ENCODE measurements at places on chromosomes 16 and 17.
A peak's percentile ranks its signal among the peaks of the same experiment; 100 is the strongest.

GRCh38 chr16:88437367-88437964, 15.6 kb upstream of the ZFPM1 start:
- DNase-seq, result peak; percentile 76

DNA sequence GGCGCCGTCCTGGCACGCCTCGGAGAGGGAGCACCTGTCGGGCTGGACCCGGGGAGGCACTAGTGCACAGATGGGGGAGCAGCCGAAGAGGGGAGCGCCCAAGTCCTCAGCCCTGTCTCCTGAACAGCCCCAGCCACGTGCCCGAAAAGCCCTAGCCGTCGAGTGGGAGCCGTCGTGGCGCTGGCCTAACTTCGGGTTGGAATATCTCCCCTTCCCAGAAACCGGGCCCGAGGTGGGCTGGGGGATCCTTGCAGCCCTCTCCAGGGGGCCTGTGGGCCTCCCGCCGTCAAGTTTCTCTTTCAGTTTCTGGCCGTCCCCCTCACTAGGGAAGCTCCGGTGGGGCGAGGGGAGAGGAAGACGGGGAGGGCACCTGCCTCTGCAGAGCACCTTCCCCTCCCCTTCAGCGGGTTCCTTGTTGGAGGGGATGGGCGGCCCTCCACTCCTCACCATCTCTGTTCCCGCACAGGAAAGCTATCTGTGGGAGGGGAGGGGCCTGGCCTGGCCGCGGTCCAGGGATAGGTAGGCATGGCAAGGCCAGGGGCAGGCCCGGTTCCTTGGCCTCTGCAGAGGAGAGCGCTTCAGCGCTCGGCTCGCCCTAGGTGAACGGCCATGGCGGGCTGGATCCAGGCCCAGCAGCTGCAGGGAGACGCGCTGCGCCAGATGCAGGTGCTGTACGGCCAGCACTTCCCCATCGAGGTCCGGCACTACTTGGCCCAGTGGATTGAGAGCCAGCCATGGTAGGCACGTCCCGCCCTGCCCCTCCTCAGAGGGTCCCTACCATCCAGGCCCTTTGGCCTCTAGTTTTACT, 709 bp downstream of the STAT5A start:
- DNase-seq, result peak; percentile 65

- DNase-seq, result no peak
These were observed 112.2 kb downstream of the VPS53 start for GRCh38 chr17:602436-602835.

GRCh38 chr16:72848759-72849664, 198.9 kb downstream of the ZFHX3 start:
- DNase-seq, result no peak

GRCh38 chr16:88552815-88553214, 17.4 kb upstream of the ZC3H18 start:
- no peak for DNase-seq

DNA sequence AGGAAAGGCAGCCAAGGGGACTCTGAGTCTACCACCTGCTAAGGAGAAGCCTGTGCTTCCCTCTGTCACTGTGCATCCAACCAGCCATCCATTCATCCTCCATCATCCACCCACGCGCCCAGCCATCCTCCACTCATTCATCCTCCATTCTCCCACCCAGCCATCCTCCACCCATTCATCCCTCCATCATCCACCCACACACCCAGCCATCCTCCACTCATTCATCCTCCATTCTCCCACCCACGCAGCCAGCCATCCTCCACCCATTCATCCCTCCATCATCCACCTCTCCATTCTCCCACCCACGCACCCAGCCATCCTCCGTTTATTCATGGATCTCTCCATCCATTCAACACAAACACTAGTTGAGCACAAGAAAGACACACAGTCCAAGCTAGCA, 74.1 kb downstream of the COG7 start:
- DNase-seq, result no peak

GRCh38 chr17:15456972-15457722, 10.3 kb downstream of the CDRT4 start:
- no peak for DNase-seq

- DNase-seq, result no peak
These were observed 44.7 kb downstream of the CMTM3 start for GRCh38 chr16:66649167-66649566.

- DNase-seq, result no peak
These were observed 174.9 kb downstream of the SEC14L1 start for GRCh38 chr17:77315551-77316190.

GRCh38 chr17:73722165-73722564, 77.9 kb upstream of the SDK2 start:
- DNase-seq, result no peak

GRCh38 chr16:53043428-53043831, 9.3 kb downstream of the CHD9NB start:
- no peak for DNase-seq

GRCh38 chr17:8225813-8226535, 15.6 kb upstream of the AURKB start:
- peak; percentile 68 for DNase-seq

GRCh38 chr16:79816081-79816497, 215.6 kb upstream of the MAF start:
- no peak for DNase-seq

- DNase-seq, result no peak
These were observed 87.8 kb downstream of the PLXDC1 start for GRCh38 chr17:39063681-39064069.

GRCh38 chr17:64320613-64321553, 57.8 kb upstream of the TEX2 start:
- peak; percentile 38 for DNase-seq

DNA sequence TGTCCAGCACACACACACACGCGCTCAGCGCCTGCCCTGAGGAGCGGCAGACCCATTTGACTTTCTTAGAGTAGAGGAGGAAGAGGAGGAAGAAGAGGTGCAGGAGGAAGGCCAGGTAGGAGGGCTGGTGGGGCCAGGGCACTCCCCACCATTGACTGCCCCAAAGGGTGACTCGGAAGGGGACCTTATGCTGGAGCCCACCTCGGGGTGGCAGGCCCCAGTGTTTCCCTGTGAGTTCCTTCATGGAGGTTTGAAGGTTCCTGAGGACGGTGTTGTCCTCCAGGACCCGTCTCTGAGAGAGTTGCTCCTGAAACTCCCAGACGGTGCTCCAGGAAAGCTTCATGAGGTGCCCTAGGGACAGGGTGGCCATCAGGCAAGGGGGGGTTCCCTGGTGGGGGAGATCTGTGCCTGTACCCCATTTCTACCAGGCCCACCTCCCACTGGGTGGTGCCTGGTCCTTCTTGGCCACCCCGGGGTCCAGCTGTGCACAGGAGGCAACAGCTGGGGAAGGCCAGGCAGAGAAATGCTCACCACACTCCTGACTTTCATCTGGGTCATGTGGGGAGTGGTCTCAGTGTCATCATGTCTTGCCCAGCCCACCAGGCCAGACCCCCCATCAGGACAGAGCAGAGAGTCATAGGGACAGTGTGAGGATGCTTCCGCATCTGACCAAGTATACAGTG, 89.5 kb downstream of the TNFRSF13B start:
- DNase-seq, result no peak

GRCh38 chr16:4015275-4016004, 100.8 kb downstream of the ADCY9 start:
- DNase-seq, result no peak

GRCh38 chr16:49581630-49582298, 208.2 kb downstream of the C16orf78 start:
- no peak for DNase-seq

DNA sequence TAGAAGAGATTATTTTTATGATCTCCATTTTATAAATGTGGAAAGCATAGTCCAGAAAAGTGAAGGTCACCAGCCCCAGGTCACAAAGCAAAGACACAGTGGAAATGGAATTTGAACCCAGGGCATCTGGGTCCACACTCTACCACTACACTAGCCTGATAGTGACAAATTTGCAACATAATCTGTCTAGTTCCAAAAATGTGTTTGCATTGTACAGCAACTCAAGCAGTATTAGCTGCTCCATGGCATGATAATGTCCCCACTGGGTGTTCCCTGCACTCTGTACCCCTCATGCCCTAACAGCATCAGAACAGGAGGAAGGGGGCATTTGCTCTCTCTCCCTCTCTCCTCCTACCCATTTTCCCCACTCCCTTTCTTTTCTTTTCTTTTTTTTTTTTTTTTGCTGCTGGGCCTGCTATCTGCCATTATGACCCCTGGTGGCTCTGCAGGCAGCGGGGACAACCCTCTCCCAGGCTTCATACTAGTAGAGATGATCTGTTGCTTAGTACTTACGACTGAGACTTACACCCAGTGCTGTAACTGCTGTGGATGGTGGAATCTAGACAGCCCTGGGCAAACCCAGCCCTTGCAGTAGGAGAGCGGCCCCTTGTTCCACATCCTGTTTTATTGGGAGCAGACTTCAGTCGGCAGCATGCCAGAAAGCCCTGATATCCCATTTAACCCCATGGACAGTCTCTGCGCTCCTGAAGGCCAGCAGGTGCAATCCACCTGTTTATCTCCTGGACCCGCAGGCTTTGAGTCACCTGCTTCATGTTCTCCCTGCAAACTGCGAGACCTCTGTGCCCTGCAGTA, 306.3 kb downstream of the SOX9 start:
- DNase-seq, result no peak

- DNase-seq, result no peak
These were observed 5.1 kb downstream of the C1QTNF8 start for GRCh38 chr16:1090620-1091587.

DNA sequence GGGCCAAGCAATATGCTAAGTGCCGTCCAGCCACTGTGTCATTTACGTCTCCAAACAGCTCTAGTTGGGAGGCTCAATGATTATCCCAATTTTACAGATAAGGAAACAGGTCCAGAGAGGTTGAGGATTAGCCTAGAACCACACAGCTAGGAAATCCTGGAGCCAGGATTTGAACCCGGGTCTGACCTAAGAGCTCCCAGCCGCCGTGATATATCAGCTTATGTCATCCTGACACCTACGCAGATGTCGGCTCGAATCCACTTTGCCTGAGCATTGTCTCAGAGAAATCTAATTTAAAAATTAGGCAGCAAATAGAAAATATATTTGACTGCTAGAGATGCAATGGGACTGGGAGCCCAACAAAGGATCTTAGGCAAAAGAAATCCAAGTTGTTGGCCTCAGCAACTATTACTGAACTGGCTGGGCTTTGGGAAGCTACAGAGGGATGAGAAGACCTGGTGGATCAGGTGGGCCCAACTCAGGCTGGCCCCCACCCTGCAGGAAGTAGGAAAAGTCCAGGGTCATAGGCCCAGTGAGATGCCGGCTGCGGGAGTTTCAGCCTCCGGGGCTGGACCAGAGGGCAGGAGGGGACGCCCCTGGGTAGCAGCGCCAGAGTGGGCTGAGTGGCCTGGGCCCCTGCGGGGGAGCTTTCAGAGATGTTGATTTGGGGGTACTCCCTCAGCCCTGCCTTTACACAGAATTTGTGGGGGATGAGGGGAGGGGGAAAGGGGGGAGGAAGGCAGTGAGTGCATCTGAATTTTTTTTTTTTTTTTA, 35.1 kb upstream of the IL21R start:
- DNase-seq, result peak; percentile 45

- DNase-seq, result no peak
These were observed 6.2 kb upstream of the CD300LG start for GRCh38 chr17:43840814-43841213.

GRCh38 chr16:24734382-24734781, 4.9 kb downstream of the TNRC6A start:
- no peak for DNase-seq

GRCh38 chr16:25065899-25066298, 45.6 kb upstream of the LCMT1 start:
- no peak for DNase-seq

DNA sequence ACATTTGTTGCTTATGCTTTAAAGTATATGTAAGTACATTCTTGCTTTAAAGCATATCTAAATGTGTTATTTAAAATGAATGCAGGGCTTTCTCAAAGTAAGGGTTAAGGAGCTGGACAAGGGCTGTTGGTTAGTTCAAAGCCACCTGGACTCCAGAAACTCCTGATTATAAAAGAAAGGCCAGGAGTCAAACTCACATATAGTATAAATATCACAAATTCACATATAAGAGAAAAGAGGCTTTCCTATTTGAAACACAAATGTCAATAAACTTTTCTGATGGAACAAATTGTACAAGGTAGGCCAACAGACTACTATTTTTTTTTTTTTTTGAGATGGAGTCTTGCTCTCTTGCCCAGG, 84.5 kb upstream of the CORO6 start:
- no peak for DNase-seq

- DNase-seq, result no peak
These were observed 628.5 kb downstream of the MAF start for GRCh38 chr16:78972006-78972405.

DNA sequence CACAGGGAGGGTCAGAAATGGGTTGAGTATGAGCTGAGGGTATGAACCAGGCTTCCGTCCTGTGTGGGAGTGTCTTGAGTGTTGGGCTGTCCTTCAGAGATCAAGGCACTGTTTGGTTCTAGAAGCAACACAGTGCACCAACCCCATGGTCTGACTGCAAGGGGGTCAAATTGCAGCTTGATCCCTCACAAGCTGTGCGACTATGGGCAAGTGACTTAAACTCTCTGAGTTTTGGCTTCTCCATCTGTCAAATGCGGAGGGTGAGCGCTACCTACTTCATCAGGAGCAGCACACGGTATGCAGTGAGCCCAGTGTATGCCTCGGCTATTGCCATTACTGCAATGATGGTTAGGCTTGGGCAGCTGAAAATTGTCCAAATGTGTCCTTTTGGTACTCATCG, 21.0 kb downstream of the SEC14L5 start:
- DNase-seq, result no peak

- no peak for DNase-seq
These were observed 234.5 kb downstream of the C16orf78 start for GRCh38 chr16:49608098-49608497.

DNA sequence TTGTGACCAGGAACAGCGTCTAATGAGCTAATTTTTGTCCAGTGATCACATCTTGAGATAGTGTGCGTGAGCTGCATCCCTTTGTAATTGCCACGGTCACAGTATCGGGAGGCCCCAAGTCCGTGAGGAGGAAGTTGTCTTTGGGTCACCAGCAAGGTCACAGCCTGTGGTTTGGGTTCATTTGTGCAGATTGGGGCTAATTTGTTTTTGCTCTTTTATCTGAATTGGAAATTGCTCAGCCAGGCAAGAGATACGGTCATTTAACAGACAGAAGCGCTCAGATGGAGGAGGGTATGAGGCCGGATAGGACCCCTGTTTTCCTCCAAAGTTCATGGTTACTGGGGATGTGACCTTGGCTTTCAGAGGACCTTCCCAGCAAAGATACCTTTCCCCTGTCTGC, 174.1 kb downstream of the SNX29 start:
- no peak for DNase-seq

DNA sequence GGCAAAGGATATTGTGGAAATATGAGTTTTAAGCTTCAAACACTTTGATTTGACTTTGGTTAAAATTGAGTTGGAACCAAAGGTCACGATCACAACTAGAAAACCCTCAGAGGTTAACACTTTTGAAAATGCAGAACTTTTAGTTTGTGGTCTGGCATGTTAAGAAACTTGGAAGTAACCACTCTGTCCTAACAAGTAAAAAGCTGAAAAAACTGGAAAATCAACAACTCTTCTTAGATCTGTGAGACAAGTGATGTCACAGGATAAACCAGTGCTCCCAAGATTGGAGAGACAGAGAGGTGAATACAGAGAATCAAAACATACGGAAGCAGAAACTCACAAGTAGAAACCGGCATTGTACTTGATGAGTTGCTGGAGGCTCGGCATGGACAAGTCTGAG, 17.4 kb downstream of the MFSD6L start:
- DNase-seq, result no peak
